Cardiac muscle cell (in vitro differentiated cells and primary cell): ENCODE measurements at places on chromosomes 6 and 20. TPM values are rescaled to one million over a fixed set of nuclear protein-coding genes. Genes with fewer than 3 reads are reported as not detected.

GRCh38 chr6:83466328-83466727 lies 35.5 kb upstream of the ME1 start:
- no peaks in the 10 kb centered on the region for H3K36me3 ChIP-seq
- no peaks in the 10 kb centered on the region for H3K27me3 ChIP-seq
- no peak for DNase-seq
- no peak overlapping the region for H3K27ac ChIP-seq
- peaks cover 16% of the 10 kb centered on the region for H3K4me1 ChIP-seq

TLDC2 gene
- 0.32 TPM in 1 of 2 replicates, not detected in the other for total RNA-seq

DNA sequence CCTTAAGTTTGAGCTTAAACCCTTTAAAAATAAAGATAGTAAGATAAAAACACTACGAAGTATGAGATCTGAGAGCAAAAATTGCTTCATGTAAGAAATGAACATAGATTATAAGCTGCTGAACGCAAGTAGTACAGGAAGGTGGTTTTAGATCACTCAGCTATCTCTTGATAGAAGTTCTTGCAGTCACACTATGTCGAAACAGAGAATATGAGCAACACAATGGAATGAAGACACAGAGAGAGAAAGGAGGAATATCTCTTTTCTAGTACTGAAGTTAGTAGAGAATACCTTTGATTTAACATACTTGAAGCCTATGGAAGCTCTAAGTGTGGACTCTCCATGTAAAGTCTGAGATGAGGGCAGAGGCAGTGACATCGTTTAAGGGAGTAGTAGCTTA lies 162.7 kb downstream of the CDK19 start:
- DNase-seq: peak; percentile 25
- H3K36me3 ChIP-seq: no peaks in the 10 kb centered on the region
- no peak overlapping the region for H3K27ac ChIP-seq
- no peaks in the 10 kb centered on the region for H3K27me3 ChIP-seq
- no peak overlapping the region for H3K4me3 ChIP-seq
- peaks cover 18% of the 10 kb centered on the region for H3K4me1 ChIP-seq

DNA sequence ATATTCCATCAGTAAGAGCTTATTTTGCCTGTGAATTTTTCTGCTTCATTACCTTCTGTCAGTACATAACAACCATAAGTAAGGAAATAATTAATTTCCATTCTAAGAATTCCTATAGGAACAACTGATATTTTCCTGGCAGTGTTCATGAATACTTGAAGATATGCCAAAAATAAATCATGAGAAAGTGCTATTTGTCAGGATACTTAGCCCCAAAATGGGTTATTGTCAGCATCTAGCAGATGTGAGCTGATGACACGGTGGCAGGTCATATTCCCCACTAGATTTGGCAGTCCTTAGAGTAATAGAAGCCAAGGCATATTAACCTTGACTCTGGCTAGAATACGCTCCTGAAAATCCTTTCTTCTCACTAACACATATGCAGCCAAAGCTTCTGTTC lies 43.2 kb upstream of the CRISP1 start:
- DNase-seq: no peak
- H3K4me3 ChIP-seq: no peak overlapping the region
- no peaks in the 10 kb centered on the region for H3K27me3 ChIP-seq
- H3K4me1 ChIP-seq: peaks cover 26% of the 10 kb centered on the region
- no peaks in the 10 kb centered on the region for H3K36me3 ChIP-seq
- no peak overlapping the region for H3K27ac ChIP-seq

C20orf204 gene
- total RNA-seq: 0.88 and 2.2 TPM in 2 replicates

GRCh38 chr6:137676888-137677287 lies 182.7 kb upstream of the OLIG3 start:
- H3K4me3 ChIP-seq: no peak overlapping the region
- DNase-seq: no peak
- no peaks in the 10 kb centered on the region for H3K36me3 ChIP-seq
- no peaks in the 10 kb centered on the region for H3K27me3 ChIP-seq
- no peaks in the 10 kb centered on the region for H3K4me1 ChIP-seq
- H3K27ac ChIP-seq: no peak overlapping the region

GRCh38 chr6:135251498-135252441 lies 70.7 kb downstream of the MYB start:
- no peak overlapping the region for H3K27ac ChIP-seq
- DNase-seq: no peak
- no peaks in the 10 kb centered on the region for H3K36me3 ChIP-seq
- no peak overlapping the region for H3K4me3 ChIP-seq
- no peaks in the 10 kb centered on the region for H3K27me3 ChIP-seq

- no peak overlapping the region for H3K4me3 ChIP-seq
- no peaks in the 10 kb centered on the region for H3K36me3 ChIP-seq
- no peaks in the 10 kb centered on the region for H3K4me1 ChIP-seq
- no peak overlapping the region for H3K27ac ChIP-seq
These were observed 726.4 kb downstream of the TENT5A start for GRCh38 chr6:81026041-81026553.

- peak overlapping the region; percentile 7 for H3K27ac ChIP-seq
- no peak overlapping the region for H3K4me3 ChIP-seq
- DNase-seq: no peak
- H3K27me3 ChIP-seq: no peaks in the 10 kb centered on the region
These were observed 25.7 kb downstream of the EPHA7 start for GRCh38 chr6:93393554-93394074.

DNA sequence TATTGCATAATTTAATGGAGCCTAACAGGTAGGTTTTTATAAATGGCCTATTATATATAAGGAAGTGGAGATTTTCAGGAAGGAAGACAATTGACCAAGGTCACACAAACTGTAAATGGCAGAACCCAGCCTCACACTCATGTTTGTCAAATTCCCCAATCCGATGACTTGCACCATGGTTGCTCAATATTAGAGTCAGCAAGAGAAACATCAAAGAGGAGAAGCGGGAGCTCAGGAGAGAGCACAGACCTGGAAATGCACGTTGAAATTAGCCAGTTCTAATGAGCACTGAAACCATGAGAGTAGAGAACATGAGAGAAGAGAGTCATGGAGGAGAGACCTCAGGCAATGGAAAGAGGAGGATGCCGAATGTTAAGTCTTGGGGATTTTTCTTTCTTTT lies 13.5 kb upstream of the MLIP start:
- H3K27ac ChIP-seq: no peak overlapping the region
- H3K36me3 ChIP-seq: no peaks in the 10 kb centered on the region
- no peak for DNase-seq
- no peak overlapping the region for H3K4me3 ChIP-seq
- peaks cover 11% of the 10 kb centered on the region for H3K4me1 ChIP-seq
- no peaks in the 10 kb centered on the region for H3K27me3 ChIP-seq

ID1 gene
- 596 and 766 TPM in 2 replicates for total RNA-seq

SLC16A10 gene
- total RNA-seq: 14.6 and 21.4 TPM in 2 replicates

- H3K27me3 ChIP-seq: no peaks in the 10 kb centered on the region
- no peak overlapping the region for H3K27ac ChIP-seq
- no peaks in the 10 kb centered on the region for H3K4me1 ChIP-seq
- no peak for DNase-seq
These were observed 30.3 kb upstream of the TMEM181 start for GRCh38 chr6:158529629-158530028.

DLL1 gene
- 4.3 and 4.7 TPM in 2 replicates for total RNA-seq

DNA sequence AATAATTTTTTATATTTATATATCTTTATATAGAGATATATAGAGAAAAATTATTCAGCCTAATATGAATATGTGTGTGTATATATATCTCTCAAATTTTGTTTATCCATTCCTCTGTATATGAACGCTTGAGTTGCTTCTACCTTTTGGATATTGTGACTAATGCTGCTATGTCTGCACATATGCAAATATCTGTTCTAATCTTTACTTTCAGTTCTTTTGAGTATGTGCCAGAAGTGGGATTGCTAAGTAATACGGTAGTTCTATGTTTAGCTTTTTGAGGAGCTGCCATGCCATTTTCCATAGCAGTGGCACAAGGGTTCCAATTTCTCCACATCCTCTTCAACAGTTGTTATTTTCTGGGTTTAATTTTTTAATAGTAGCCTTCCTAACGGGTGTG lies 72.8 kb upstream of the CEP85L start:
- DNase-seq: no peak
- H3K4me1 ChIP-seq: peaks cover 16% of the 10 kb centered on the region
- H3K36me3 ChIP-seq: no peaks in the 10 kb centered on the region
- H3K27me3 ChIP-seq: no peaks in the 10 kb centered on the region
- no peak overlapping the region for H3K27ac ChIP-seq
- H3K4me3 ChIP-seq: no peak overlapping the region

DNA sequence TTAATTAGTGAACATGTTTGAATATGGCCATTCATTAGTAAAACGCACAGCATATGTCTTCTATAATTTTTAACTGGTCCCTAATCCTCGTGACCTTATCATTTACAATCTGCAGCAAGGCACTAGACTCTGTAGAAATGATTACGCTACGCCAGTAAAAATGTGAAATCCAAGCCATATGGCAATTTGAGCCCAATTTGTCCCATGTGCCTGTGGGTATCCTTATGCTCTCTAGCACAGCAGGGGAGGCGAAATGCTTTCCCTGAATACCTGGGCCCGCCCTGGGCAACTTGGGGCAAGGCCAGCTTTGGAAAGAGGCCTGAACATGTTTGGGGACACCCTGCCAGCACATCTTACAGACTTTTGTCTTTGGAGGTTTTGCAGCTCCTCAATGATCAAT lies 122.7 kb upstream of the AGPAT4 start:
- H3K4me3 ChIP-seq: no peak overlapping the region
- H3K27ac ChIP-seq: no peak overlapping the region

- no peaks in the 10 kb centered on the region for H3K4me1 ChIP-seq
- peak; percentile 69 for DNase-seq
- no peaks in the 10 kb centered on the region for H3K36me3 ChIP-seq
- no peaks in the 10 kb centered on the region for H3K27me3 ChIP-seq
- H3K27ac ChIP-seq: no peak overlapping the region
These were observed 22.4 kb upstream of the SNX9 start for GRCh38 chr6:157800420-157801237.

PAQR8 gene
- 16.5 and 16.8 TPM in 2 replicates for total RNA-seq

GRCh38 chr20:833121-833449 lies 430 bp upstream of the FAM110A start:
- H3K36me3 ChIP-seq: no peaks in the 10 kb centered on the region
- H3K4me1 ChIP-seq: peaks cover 34% of the 10 kb centered on the region
- DNase-seq: no peak
- H3K4me3 ChIP-seq: no peak overlapping the region
- H3K27me3 ChIP-seq: no peaks in the 10 kb centered on the region

- H3K27me3 ChIP-seq: no peaks in the 10 kb centered on the region
- H3K4me1 ChIP-seq: no peaks in the 10 kb centered on the region
- no peak overlapping the region for H3K27ac ChIP-seq
- H3K36me3 ChIP-seq: no peaks in the 10 kb centered on the region
- no peak for DNase-seq
These were observed 10.7 kb downstream of the RFPL4B start for GRCh38 chr6:112357791-112358190.

ZDHHC14 gene
- 7.5 and 7.8 TPM in 2 replicates for total RNA-seq

- H3K4me3 ChIP-seq: no peak overlapping the region
- H3K36me3 ChIP-seq: no peaks in the 10 kb centered on the region
- peaks cover 17% of the 10 kb centered on the region for H3K27me3 ChIP-seq
These were observed 14.7 kb upstream of the SIM1 start for GRCh38 chr6:100479179-100480035.

GMPR gene
- 8.8 and 9.4 TPM in 2 replicates for total RNA-seq

- peaks cover 18% of the 10 kb centered on the region for H3K36me3 ChIP-seq
- no peak for DNase-seq
- H3K27me3 ChIP-seq: no peaks in the 10 kb centered on the region
- no peak overlapping the region for H3K27ac ChIP-seq
These were observed 8.2 kb downstream of the DYNLRB1 start for GRCh38 chr20:34524426-34524825.

PPP1R3G gene
- total RNA-seq: 6.1 and 7.6 TPM in 2 replicates

GRCh38 chr20:44973053-44973452 lies 6.7 kb downstream of the STK4 start:
- no peaks in the 10 kb centered on the region for H3K27me3 ChIP-seq
- H3K4me3 ChIP-seq: no peak overlapping the region
- H3K36me3 ChIP-seq: peaks cover 17% of the 10 kb centered on the region
- DNase-seq: no peak
- no peaks in the 10 kb centered on the region for H3K4me1 ChIP-seq

EBF4 gene
- total RNA-seq: 14.8 and 24.2 TPM in 2 replicates

DNA sequence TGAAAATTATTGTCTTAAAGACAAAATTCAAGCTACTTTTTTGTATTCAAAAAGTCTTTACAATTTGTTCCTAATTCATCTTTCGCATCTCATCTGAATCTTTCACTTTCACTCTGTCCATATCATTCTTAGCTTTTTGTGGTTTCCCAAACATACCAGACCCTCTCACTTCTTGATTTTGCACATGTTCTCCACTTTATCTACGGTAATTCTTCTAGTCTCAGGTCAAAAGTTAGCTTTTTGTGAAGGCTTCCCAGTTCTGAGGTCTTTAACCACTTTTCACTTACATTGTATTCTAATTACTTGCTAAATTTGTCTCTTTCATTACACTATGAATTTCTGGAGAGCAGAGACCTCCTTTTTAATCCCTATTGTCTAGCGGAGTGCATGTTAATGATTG lies 34.6 kb upstream of the EPHA7 start:
- H3K27me3 ChIP-seq: no peaks in the 10 kb centered on the region
- no peaks in the 10 kb centered on the region for H3K4me1 ChIP-seq
- no peaks in the 10 kb centered on the region for H3K36me3 ChIP-seq
- DNase-seq: no peak

DNA sequence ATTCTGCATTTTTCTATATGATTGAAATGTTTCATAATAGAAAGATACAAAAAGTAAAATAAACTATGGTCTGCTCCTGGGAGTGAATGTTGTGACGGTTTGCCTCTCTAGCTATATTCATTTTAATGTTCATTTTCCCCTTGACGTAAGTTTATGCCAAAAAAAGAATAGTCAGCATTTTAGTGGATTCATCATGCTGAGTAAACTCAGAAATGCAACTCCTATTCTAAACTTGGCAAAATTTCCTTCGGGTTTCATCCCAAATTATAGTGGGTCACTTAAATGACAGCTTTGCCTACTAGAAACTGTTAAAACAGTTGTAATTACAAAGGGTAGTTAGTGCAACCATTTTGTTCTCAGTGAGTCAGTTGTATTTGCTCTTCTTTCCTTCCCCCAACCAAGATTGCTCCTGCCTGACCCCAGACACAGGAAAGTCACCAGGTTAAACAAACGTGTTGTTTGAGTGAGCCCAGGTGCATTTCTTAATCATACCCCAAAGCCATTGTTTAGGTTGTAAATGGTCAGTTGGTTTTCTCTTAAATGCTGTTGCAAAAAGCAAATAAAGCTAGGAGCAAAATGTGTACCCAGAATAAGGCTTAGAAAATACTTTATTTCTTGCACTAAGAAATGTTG lies 482.3 kb upstream of the SOX4 start:
- H3K27me3 ChIP-seq: no peaks in the 10 kb centered on the region
- no peak for DNase-seq
- H3K4me3 ChIP-seq: no peak overlapping the region
